GM19239 (cell line): ENCODE measurements at places on chromosomes 11 and 22.
A peak's percentile ranks its signal among the peaks of the same experiment; 100 is the strongest.

DNA sequence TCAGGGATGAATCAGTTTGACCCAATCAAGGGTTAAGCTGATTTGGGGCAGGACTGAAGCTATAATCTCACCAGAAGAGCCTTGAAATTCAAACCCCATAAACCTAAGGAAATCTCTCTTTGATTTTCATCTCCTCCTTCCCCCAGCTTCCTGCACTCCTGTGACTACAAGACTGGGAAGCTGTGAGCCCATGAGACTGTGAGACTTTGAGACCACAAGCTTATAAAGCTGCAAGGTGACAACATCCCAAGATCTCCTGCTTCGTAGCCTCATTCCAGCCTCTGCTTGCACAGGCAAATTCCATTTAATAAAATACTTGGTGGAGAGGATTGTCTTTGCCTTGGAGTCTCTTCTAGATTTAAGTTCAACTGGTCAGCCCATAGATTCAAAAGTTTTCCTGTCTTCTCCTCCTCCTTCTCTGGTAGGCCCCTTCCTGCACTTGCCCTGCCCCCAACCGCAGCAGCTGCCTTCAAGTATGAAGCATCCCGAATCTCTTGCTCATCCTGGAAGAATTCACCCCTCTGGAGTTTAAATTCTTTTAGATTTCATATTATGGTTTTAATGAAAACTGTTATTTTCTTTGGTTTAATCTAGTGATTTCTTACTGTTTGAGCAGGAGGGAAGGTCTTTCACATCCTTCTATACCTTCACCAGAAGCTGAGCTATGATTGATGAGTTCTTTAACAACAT is 42.1 kb downstream of the PAMR1 start:
- no peak for DNase-seq

DNA sequence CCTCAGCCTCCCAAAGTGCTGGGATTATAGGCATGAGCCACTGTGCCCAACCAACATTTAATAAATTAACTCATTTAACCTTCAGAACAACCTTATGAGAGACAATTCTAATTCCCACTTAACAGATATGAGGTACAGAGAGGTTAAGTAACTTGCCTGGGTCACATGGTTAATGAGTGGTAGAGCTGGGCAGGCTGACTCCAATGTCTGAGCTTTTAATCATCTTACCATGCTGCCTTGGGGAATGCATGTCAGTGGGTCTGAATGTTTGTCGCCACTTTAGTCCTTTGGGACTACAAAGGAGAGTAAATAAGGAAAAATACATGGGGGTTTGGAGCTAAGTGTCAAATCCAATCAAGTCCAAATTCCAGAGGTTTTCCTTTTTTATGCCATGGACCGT is 11.2 kb upstream of the PIK3C2A start:
- no peak for DNase-seq

DNA sequence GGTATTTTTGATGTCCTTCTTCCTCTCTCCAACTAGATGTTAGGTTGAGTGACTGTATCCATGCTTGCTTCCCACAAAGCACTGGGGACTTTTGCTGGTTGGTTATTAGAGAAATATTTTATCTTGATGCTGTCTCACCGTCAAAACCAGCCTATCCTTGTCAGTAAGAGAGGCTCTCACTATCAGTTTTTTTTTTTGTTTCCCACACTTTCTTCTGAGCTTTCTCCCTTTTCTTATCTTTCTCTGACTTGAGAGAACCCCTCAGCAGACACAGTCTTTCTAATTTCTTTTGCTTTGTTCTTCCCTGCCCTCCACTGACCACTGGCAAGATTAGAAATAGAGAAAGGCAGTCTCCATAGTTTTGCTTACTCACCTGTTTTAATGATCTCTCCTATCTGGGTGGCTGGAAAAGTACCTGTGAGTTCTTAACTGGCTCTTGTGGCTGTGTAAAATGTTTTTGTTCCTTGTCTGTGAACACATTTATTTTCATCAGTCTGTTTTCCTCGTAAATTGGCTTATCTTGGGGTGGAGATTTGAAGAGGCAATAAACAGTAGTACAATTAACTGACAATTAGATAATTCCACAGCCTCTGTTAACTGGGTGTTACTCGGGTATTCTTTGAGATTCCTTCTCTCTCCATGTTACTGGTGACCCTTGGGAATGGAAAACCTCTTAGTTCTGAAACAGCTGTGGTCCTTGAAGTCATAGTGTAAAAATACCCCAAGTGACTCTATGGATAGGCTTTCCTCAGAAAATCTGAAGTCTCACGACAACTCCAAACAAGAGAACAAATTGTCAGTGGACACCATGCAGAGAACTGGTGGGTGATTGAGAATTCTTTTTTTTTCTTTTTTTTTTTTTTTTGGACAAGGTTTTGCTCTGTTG is at the start of gene NXPE1:
TSS of gene NXPE1 (minus strand) at position 457 of the 886 bp plus-strand sequence. CDS start 8,680 bp downstream, outside the sequence.
- no peak for DNase-seq

DNA sequence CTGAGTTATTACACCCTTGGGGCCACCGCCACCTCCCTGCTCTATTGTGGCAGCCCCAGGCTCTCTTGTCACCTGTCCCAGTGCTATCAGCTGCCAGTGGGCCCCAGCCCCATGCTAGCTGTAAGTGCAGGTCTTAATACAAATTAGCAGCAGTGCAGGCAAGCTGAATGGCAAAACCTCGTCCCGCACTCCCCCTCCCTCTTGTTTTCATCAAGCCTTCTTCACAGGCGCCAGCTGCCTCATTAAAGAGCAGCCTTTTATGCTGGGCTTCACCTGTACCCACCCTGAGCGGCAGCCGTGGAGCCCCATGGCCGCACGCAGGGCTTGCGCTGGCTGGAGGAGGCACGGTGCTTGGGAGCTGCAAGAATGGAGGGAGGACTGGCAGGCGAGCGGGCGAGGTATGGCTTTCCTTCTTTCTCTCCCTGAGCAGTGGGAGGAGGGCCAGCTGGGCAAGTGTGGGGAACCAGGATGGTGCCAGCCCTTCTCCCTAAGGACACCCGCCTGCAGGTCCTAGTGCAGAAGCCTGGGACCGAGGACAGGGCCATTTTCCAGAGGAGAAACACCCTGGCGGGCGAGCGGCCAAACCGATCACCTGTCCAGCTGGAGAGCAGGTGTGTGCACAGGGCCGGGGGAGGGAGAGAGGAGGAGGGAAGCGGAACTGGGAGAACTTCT is 70.7 kb downstream of the FLI1 start:
- DNase-seq, result no peak

GRCh38 chr22:49305214-49305965 is 522.3 kb downstream of the BRD1 start:
- peak; percentile 76 for DNase-seq
